Mucosa of descending colon (tissue), 3 donors: ENCODE measurements at places on chromosomes 6 and 20.

DNA sequence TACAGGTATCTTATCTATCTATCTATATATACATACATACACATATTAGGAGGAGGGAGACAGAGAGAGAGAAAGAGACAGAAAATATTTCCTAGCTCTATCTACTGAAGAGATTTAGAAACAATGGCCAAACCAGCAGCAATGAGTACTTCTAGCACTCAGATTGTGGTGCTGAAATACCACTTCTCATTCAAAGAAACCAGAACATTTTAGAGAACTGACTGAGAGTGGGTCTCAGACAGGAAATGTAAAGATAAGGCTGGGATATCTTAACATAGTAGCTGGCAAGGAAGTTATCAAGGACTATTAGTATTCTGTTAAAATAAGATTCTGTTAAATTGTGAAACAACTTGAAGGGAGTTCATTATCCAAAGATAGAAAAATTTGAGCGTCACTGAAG, 57.0 kb downstream of the DNAAF9 start:
- no peak for DNase-seq

DNA sequence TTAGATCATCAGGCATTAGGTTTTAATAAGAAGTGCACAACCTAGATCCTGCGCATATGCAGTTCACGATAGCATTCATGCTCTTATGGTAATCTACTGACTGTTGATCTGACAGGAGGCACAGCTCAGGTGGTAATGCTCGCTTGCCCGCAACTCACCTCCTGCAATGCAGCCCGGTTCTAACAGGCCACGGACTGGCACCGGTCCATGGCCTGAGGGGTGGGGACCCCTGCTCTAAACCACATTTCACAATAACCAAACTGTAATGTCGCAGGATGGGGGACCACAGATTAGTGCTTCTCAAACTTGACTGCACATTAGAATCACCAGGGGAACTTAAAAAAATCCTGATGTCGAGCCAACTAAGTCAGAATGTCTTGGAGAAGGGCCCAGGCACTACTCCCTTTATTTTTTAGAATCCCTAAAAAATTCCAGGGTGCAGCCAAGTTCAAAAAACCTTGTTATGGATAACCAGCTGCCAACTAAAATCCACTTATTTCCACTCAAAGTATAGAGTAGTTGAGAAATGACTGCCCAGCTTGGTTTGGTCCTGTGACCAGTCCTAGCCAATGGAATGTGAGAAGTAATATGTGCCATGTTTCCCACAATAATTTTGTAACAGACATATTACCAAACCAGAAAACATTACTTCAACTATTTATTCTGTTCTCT, 3.1 kb downstream of the SHPRH start:
- no peak for DNase-seq

- DNase-seq: no peak
Observed at GRCh38 chr6:145723646-145724045, 11.7 kb downstream of the EPM2A start.

DNA sequence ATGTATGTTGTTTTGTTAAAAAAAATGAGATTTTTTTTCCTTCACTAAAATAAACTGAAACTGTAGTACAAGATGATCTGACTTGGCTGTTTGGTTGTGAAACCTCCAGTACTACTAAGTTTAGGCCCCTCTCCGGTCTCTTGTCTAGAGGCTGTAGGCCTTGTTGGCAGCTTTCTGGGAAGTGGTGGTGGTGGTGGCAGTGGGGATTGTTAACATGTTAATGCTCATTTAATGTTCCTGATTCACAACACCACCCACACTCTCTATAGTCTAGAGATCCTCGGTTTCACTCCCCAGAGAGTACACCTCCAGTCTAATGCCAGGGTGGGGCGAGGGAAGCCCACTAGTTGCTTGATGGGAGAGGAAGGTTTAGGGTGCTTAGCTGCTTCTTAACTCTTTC, 24.1 kb downstream of the STK4 start:
- no peak for DNase-seq

DNA sequence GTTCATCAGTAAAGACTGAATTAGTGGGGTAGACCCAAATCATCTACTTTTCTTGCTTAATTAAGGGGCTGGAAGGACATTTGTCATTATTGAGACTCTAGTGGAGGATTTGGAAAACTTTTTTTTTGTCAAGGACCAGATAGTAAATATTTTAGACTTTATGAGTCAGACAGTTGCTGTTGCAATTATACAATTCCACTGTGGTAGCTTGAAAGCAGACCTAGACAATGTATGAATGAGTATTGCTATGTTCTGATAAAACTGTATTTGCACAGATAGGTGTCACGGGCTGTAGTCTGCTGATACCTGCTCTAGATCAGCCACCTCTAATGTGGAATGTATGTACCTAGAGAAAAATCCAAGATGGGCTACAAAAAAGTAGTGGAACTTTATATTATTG, 175.0 kb downstream of the CARMIL1 start:
- DNase-seq: no peak

- no peak for DNase-seq
Observed at GRCh38 chr6:112502351-112503090, 155.4 kb downstream of the RFPL4B start.

DNA sequence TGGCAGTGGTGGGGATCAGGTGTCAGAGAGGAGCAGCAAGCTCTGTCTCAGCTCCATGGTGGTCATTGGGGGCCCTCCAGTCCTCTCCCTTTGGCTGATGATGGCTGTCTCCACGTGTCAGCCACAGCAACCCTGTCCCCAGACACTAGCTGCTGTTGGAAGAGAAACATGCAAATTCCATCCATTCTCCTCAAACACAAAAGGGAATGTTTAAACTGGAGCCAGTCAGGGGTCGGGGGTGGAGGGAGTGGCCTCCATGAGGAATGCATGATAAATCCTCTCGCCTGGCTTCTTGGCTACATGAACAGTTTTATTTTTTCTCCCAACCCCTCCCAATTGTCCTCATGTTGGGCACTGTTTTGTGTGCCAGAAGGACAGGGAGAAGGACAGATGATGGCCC, 86.4 kb downstream of the EDN3 start:
- DNase-seq: no peak

GRCh38 chr6:150251566-150252186, 108.8 kb downstream of the PPP1R14C start:
- DNase-seq: no peak

- DNase-seq: no peak
Observed at GRCh38 chr20:44142413-44142812, 44.6 kb downstream of the JPH2 start.

DNA sequence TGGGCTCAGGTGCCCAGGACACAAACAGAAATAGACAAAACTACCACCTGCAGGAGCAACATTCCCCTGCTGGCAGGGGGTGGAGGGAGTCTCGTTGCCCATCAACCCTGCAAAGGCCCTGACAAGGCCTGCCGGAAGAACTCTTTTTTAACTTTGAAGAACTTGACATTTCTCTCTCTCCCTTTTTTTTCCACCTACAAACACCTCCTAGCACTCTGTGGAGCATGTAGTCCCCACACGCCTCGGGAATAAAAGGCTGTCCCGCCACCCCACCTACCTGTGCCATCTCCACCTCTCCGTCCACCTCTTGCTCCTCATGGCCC, 54.8 kb downstream of the GNAS-AS1 start:
- DNase-seq: no peak

DNA sequence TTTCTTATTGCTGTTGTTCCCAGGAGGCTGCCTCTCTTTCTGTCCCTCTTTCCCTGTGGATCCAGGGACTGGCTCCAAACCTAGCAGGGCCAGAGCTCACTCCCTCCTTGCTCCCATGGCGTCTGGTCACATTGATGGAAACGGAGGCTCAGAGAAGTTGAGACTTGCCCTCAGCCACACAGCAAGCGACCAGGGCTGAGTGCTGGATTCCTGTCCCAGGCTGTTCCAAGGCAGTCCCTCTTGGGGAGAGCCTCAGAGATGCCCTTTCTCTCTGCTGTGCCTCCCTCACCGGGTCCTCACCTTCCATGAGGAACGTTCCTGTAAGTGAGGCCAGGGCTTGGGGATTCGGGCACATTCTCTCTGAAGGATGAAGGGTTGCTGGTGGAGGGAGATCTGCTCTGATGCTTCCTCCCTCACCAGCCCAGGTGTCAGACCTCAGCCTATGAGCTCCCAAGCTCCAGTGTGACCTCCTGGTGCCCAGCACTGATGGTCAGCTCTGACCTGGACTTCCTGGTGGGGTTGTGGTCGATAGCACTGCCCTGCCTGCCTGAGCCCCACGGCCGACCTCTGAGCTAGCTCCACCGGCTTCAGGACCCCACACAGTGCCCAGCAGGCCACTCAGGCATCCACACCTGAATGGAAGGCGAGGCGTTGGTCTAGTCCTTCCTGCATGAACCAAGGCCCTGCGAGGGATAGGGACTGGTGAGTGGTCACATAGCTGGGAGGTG, 26.8 kb downstream of the SUN5 start:
- no peak for DNase-seq

- no peak for DNase-seq
Observed at GRCh38 chr20:53829724-53830521, 236.3 kb upstream of the ZNF217 start.

GRCh38 chr6:16540804-16541752, 220.2 kb downstream of the ATXN1 start:
- peak; percentile 4 for DNase-seq

DNA sequence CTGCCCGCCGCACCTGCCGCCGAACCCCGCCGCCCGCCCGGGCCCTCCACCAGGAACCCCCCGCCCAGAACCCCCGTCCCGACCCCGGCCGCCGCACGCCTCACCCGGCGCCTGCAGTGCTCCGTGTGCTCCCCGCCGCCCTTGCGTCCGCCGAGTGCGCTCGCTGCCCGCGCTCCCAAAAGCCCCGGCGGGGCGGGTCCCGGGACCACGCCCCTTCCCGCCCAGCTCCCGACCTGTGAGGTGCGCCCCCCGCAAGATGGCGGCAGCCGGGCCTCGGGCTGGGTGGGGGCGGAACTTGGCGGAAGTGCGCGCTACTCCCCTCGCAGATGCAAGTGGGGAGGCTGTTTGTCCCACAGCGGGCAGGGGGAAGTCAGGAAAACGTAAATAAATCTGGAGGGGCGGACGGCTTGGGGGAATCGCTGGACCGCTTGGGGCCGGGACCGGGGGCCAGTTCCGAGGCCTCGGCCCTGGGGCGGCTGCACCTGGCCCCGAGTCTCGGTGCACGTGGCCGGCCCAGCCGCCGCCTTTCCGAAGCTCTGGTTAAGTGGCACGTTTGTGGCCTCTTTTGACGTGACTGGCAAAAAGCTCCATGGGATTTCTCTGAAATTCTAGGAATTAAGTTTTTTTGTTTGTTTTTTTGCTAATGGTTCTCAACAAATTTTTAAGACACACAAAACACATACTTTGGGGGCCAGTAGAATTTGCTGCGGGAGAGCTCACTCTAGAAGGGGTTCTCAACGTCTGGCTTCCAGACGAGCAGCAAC, at the start of gene EZR:
Gene EZR, minus strand, starts transcription at position 156 of the 764 bp plus-strand sequence. CDS start 1,275 bp downstream, outside the sequence.
- peak; percentile 93 for DNase-seq

DNA sequence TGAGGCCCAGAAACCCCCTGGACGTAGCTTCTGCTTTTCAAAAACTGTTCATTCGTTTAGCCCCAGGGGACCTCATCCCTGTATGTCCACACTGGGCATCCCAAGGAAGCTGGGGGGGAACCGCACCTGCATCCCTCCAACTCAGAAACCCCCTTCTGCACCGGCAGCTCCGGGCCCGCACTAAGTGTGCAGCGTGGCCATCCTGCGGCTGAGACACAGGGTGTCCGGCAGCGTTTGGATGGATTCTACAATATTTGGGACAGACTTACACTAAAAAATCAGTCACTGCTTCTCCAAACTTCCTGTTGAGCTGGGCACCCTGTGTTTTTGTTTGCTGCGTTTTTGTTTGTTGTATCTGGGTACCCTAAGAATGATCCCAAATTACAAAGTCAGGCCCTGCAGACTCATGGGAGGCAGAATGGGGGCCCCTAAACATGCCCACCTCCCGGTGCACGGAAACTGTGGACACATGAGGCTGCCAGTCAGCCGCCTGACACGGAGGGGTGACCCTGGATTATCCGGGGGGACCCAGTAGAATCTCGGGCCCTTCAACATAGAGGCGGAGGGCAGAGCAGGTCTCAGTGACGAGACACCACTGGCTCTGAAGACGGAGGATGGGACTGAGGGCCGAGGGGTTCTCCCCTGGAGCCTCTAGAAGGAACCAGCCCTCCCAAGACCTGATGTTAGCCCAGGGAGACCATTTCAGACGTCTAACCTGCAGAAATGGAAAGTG, 88.2 kb upstream of the BHLHE23 start:
- peak; percentile 3 for DNase-seq

GRCh38 chr6:157249826-157250225, 73.5 kb downstream of the TMEM242 start:
- DNase-seq: no peak

DNA sequence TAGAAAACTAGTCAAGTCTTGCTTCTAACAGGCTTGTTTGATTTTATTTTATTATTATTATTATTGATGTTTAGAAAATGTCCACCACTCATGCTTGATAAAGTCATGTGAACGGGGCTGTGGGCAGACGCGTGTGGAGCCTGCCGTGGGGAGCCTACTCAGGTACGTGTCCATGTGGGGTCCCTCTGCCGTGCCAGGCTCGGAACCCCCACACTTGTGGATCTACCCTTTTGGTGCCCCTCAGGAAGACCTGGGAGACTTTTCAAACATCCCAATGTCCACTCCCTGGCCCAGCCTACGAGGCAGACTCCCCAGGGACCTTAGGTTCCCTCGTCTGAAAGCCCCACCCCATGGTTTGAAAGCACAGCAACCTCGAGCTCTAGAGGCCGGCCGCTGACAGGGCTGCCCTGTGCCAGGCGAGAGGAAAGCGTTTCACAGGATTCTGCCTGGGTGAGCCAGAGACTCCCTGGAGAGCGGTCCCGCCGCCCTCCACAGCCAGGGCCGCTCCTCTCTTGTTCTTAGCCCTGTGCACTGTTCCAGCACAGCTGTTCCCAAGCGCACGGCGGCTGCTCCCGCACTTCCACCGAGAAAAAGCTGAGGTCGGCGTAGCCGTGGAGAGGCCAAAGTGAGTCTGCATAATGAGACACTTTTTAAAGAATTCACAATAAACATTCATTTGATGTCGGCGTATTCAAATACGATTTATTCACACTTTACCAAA, 249.7 kb downstream of the TTLL2 start:
- no peak for DNase-seq

DNA sequence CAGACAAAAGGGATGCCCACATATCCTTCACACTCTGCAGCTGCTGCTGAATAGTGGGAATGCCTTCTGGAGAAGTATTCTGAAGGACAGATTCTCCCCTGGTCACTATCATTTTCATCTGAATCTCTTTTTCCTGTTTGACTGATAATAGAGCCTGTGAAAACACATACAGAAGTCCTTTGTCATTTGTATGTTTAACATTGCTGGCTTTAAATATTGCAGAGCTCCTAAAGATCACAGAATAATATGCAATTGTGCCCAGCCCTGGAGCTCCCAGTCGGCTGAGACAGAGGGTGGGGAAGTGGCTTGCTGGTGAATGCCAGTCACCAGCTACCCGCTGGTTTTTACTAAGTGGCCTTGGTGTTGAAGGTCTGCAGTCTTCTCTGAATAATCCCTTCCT, 272.3 kb downstream of the SYNE1 start:
- DNase-seq: no peak

DNA sequence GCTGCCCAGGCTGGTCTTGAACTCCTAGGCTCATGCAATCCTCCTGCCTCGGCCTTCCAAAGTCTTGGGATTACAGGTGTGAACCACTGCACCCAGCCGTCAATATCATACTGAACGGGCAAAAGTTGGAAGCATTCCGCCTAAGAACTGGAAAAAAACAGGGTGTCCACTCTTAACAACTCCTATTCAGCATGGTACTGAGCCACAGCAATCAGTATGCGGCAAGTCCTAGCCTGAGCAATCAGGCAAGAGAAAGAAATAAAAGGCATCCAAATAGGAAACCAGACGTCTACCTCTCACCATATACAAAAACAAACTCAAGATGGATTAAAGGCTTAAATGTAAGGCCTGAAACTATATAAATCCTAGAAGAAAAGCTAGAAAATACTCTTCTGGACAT, 83.1 kb downstream of the FKBP5 start:
- DNase-seq: no peak

GRCh38 chr20:38715646-38716045, 8.6 kb upstream of the SLC32A1 start:
- DNase-seq: no peak
